ENCODE measurements at places on chromosomes 13 and 19.
A peak's percentile ranks its signal among the peaks of the same experiment; 100 is the strongest.

DNA sequence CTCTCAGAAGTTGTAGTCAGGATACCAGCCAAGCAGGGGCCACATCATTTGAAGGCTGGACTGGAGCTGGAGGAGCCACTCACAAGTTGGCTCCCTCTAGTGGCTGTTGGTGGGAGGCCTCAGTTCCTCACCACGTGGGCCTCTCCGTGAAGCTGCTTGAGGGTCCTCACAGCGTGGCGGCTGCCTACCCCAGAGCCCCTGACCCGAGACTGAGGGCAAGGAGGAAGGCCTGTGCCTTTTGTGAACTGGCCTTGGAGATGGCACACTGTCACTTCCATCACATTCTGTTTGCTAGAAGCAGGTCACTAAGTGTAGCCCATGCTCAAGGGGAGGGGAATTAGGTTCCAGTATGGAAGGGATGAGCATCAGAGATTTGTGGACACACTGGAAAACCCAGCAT is 14.6 kb downstream of the GNA11 start:
- peak; percentile 51 for DNase-seq

DNA sequence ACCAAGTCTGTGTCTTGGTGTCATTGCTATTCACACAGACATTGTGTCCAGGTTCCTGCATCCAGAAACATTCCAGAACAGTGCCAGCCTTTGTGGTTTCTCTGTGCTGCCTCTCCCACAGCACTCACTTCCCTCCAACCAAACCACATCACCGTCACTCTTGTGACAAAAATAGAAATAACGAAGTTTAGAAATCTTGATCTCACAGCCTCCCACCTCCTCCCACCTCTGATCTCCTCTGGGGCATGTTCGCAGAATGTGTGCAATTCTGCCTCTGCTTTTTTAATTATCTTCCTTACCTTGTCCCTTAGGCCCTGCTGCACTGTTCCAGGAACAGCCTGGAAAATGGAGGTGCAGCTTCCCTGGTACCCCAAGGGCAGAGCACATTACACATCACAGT is 8.7 kb upstream of the SERPINE3 start:
- DNase-seq = no peak

GRCh38 chr13:54536112-54536511 is 1507.5 kb downstream of the OLFM4 start:
- no peak for DNase-seq

DNA sequence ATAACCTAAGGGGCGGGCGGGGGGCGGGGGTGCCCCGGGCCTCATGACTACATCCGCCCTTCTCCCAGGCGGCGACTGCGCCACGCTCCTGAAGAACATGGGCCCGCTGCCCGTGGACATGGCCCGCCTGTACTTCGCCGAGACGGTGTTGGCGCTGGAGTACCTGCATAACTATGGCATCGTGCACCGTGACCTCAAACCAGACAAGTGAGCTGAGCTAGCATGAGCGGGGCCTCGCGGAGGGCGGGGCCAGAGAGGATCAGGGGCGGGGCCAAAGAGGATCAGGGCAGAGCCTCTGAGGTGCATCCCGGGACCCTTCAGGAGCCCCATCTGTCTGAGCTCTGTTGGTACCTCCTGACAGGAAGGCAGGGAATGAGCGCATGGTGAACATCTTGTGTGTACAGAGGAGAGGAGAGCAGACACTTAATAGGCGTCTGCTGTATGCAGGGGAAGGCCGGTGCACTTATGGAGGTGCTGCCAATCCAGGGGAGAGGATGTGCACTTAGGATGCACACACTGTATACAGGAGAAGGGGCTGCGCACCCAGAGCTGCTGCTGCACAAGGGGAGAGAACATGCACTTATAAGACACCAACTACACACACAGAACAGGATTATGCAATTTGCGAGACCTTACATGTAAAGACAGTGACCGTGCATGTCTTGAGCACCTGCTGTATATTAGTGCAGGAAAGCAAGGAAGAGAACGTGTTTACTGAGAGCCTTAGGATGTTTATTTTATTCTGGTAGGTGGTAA is 20.9 kb upstream of the PIK3R2 start:
- DNase-seq = no peak

DNA sequence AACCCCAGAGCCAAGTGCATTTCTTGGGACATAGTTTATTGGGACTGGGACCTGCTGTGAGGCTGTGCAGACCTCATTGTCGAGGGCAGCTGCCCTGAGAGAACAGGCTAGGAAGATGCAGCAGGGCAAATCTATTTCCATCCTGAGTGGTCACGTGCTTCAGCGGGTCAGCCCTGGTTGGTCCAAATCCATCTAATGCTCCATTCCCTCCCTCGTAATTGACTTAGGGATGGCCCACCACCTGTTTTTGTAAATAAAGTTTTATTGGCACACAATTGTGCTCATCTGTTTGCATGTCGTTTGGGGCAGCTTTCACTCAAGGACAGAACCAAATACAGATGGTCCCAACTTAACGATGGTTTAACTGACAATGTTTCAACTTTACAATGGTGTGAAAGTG is 75.5 kb upstream of the ADGRE5 start:
- no peak for DNase-seq

- no peak for DNase-seq
These were observed 48.3 kb downstream of the KDM4B start for GRCh38 chr19:5017235-5017634.

DNA sequence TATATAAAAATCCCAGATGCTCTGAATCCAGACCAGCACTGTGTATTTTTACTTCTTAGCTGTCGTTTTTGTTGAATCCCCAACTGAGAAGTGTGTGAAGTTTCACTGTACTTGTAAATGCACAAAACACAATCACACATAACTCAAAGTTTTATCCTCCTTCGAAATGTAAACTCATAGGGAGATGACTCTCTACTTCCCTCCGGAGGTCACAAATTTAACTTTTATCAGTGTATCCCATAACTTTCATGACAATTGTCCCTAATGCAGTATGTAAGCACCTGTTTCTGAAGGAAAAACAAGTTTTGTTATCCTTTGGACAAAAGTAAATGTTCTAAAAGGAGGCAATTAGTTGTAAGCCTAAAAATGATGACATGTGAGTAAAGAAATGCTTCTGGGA is 665.0 kb upstream of the SLITRK6 start:
- DNase-seq = no peak

DNA sequence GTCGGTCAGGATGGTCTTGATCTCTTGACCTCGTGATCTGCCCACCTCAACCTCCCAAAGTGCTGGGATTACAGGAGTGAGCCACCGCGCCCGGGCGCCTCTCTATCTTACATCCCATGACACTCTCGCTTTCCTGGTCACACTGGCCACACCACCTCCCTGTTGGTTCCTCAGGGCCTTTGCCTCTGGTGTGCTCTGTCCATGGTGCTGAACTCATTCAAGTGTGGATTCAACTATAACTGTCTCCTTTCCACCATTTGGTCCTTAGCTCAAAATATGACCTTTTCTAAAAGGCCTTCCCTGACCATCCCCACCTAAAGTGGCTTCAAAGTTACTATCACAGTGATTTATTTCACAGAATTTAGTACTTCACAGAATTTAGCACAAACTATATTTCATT is 3.7 kb upstream of the SMIM17 start:
- DNase-seq = no peak

DNA sequence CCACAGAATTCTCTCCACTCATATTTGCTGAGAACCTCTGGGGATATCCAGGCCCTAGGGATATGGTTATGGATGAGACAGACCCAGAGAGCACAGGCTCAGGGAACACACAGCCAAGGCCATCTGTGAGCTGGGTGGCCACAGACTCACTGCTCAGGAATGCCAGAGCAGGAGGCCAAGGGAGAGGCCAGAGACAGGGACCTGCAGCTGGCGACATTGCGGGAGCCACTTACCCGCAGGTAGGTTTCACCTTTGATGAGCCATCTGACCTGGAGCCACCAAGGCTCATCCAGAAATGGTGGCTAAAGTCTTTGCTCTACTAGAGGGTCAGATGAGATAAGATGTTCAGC is 29.4 kb downstream of the CCNE1 start:
- DNase-seq = no peak

DNA sequence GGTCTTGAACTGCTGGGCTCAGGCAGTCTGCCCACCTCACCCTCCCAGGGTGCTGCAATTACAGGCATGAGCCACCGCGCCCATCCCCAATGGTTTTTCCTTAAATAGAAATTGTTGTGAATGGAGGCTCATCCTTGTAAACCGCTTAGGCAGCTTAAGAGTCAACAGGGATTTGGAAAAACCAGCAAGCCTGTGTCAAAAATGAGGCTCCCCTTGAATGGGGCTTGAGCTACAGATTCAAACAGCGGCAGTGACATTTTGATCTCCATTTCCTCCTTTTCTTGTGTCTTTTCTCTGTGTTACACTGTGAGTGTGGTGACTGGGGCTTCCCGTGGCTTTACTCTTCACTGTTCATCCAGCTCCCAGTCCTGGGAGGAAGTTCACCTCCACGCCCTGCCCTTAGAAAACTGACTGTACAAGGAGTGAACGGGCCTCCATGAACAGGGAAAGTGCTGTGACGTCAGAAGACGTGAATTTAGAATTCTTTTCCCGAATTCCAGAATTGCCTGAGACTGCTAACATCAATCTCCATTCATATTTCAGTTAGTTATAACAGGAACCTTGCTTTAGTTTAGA is 15.3 kb upstream of the RAB8A start:
- no peak for DNase-seq

- no peak for DNase-seq
These were observed 14.3 kb downstream of the MIR17HG start for GRCh38 chr13:91361755-91362271.

DNA sequence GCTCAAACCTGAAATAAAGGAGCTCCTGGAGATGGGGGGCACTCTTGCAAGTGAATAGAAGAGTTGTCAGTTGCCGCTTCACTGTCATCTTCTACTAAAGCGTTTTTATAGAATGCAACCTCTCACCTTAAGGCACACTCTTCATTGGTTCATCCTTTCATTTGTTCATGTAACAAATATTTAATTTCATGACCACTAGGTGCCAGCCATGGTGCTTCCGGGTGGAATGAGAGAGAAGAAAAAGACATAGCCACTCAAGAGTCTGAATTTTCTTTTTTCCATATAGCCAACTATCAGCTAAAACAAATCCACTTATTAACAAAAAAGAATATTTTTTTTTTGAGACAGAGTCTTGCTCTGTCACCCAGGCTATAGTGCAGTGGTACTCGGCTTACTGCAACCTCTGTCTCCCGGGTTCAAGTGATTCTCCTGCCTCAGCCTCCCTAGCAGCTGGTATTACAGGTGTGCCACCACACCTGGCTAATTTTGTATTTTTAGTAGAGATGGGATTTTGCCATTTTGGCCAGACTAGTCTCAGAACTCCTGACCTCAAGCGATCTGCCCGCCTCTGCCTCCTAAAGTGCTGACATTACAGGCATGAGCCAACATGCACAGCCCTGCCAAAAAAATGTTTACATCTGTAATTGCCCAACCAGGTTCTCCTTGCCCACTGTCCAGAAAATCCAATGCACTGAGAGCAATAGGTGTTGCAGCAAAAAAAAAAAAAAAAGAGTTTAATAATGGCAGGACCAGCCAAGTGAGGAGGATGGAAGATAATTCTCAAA is 22.1 kb upstream of the SACS start:
- no peak for DNase-seq

GRCh38 chr19:858868-859843 is at the start of gene CFD:
CFD (plus strand) TSS chr19:859664; CDS start chr19:859690, 26 bp downstream.
- DNase-seq = no peak

DNA sequence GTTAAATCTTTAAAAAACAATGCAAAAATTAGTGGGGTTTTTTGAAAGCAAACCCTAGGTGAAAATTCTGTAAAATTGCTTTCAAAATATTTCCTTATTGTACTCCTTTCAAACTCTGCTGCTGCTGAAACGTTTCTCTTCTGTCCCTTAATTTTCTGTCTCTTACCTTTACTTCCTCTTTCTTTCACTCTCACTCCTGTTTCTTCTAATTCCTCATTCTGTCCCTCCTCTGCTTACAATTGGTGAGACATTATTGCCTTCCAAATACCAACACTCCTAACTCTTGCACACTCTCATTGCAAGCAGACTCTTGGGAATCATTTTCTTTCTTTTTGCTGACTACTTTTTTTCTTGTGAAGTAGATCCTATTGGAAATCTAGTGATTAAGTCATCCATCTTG is 685.6 kb upstream of the SLITRK1 start:
- no peak for DNase-seq

DNA sequence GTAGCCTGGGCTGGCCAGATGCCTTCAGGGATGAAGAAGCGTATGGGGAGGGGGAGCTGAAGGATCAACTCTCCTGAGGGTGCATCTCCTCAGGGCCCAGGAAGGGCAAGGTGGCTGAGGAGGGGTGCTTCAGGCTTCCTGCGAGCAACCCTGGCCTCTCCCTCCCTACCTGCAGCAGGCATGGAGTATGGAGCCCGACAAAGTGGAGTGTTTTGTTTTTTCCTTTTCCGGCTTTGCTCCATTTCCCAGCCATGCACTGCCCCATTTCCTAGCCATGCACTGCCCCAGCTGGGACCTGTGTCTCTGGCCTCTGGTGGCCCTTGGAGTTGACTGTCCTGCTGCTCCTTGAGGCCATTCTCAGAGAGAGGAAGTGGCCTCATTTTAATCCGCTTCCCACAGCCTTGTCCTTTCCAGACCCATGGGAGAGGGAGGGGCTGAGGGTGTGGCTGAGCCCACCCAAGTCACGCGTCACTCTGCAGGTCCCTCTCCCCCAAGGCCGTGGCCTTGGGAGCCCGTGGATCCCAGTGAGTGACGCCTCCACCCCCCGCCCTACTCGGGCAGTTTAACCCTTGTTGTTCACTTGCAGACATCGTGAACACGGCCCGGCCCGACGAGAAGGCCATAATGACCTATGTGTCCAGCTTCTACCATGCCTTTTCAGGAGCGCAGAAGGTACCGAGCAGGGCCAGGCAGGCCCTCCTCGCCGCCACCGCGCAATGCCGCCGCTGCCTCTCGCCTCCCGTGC is 34.4 kb downstream of the CAPN12 start:
- DNase-seq = no peak

DNA sequence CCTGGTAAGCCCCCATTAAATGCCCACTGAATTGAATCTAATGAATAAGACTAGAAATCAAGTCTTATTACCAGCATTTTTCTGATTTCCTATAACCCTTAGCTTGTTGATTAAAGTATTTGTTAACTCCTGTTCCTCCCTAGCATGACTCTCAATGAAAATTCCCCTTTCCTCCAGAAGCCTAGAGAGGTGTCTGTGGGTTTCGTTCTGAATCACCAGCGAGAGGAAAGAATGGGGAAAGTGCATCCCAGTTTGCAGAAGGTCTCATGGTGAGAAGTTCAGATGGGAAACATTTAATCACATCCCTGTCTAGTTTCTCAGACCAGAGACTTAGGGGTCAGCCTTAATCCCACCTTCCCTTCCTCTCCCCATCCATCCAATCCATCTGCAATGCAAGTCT is 26.9 kb downstream of the POU2F2 start:
- DNase-seq = no peak

- DNase-seq = peak; percentile 32
These were observed 657 bp downstream of the PLIN3 start for GRCh38 chr19:4866595-4867424.

- DNase-seq = no peak
These were observed 25.4 kb upstream of the SCEL start for GRCh38 chr13:77510156-77510555.

- no peak for DNase-seq
These were observed 15.4 kb upstream of the ZNF681 start for GRCh38 chr19:23774106-23774505.

- no peak for DNase-seq
These were observed 125.9 kb upstream of the USP29 start for GRCh38 chr19:56993851-56994250.

GRCh38 chr13:24614306-24615080 is 65.7 kb upstream of the ATP12A start:
- DNase-seq = no peak

Measured in stimulated activated CD4-positive, alpha-beta T cell treated with anti-CD3 and anti-CD28 coated beads, Interleukin-15, amount 100 ng/mL, for 1 hour (primary cell).